NCI-H510A treated with DMSO at 0.1 percent for 48 hours (cell line): ENCODE measurements at places on chromosomes 7 and 10.
A peak's percentile ranks its signal among the peaks of the same experiment; 100 is the strongest.

- DNase-seq = no peak
These were observed 58.1 kb downstream of the DMBT1 start for GRCh38 chr10:122618461-122619165.

GRCh38 chr7:98133621-98134303 lies 27.1 kb downstream of the LMTK2 start:
- no peak for DNase-seq

DNA sequence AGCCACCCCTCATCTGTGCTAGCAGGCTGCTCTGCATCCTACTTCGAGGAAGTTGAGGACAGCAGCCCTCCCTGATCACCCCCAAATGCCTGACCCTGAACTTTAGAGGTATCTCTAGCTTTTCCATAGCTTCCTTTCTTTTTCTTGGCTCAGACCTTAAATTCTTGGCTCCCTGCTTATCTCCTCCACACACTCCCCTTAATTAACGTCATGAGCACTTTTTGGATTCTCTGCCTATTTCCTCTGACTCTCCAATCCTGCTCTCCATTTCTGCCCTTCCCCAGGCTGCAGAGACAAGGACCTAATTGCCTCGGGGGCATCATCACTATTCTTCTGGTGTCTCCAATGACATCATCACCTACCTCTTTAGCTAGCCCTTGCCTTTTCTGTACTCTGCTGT lies 40.8 kb upstream of the SEC61G start:
- DNase-seq = no peak

DNA sequence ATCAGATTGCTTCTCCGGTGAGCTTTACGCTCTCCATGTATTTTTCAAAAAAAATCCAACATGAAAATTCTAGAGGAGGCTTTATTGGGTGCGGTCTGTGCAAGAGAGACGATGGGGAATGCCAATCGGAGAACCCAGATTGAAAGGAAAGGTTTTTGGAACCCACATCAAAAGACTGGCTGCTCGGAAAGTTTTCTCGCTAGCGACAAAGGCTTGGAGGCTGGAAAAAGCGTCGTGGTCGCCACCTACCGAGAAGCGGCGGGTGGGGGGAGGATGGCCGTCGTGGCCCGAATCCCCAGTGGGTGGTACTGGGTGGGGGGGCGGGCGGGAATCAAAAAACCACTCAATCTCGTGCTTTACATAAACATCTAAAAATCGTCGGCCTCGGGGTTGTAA lies 1.1 kb upstream of the GTF2I start:
- peak; percentile 46 for DNase-seq

DNA sequence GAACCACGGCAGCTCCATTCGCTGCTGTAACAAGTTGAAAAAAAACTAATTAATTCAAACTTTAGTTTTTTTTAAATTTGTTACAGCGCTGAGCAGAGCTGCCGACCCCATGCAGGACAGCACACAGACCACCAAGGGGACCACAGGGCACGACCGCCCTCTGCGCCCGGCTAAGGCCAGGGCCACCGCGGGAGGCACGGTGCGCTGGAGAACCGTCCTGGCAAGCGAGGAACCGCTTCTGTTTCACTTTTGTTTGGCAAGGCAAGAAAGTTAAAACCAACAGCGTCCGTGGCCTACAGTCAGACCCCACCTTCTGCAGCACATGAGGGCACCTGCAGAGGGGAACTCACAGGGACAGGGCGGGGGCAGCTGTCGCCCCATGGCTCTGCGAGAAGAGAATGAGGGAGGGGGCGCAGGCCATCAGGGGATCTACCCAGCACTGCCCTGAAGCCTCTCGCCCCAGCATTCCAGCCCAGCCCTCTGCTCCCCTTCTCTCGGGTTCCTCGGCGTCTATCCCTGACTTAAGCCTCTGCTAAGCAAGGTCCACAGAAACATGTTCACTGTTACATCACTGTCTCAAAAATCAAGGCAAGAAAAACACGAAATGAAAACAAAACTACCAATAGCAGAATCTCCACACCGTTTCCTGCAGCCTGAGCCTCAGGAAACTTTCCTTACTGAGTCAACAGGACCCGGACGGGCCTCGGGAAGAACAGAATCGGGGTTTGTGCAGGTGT lies 204.4 kb downstream of the DIP2C start:
- DNase-seq = no peak

GRCh38 chr7:904847-905246 lies 28.5 kb downstream of the GET4 start:
- no peak for DNase-seq

DNA sequence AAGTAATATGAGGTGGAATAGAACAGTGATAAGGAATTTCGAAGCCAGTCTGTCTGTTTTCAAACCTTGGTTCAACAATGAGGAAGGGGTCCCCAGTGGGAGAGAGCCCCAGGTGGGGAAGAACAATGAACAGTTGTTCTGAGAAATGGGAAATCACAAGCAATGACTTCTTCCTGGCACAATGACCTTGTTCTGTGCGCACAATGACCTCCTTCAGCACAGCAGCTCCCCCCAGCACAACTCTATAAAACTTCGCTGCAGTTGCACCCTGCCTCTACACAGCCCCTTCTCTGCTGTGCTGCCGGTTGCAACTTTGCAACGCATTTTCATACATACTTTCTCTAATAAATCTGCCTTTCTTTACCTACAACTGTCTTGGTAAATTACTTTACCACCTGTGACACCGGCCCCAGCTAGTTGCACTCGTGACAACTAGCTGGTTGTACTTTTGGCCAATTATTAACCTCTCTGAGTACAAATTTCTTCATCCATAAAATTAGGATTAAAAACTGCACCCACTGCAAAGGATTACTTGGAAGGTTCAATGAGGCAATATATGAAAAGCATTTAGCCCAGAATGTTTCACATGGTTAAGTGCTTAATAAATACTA lies 40.5 kb downstream of the ASB4 start:
- no peak for DNase-seq

DNA sequence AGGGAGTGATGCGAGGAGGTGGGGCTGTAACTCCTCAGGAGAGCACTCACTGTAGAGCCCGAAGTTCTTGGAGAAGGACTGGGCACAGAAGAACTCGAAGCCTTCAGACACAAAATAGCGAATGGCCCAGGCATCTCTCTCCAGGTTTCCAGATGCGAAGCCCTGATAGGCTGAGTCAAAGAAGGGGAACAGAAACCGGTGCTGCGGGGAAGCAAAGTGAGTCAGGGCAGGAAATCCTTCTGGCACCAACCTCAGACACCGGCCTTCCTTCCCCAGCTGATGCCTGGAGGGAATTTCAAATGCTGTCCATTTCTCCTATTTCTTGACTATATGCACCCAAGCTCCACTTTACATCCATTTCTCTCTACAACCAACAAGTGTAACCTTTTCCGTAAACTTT lies 26.8 kb downstream of the GOT1 start:
- DNase-seq = no peak

- no peak for DNase-seq
These were observed 27.1 kb downstream of the CREM start for GRCh38 chr10:35153716-35154115.

GRCh38 chr10:132607491-132607890 lies 69.9 kb downstream of the INPP5A start:
- no peak for DNase-seq

- DNase-seq = no peak
These were observed 1.3 kb downstream of the TFR2 start for GRCh38 chr7:100639995-100640516.

- no peak for DNase-seq
These were observed 378.0 kb upstream of the SEMA3D start for GRCh38 chr7:85564861-85565260.

DNA sequence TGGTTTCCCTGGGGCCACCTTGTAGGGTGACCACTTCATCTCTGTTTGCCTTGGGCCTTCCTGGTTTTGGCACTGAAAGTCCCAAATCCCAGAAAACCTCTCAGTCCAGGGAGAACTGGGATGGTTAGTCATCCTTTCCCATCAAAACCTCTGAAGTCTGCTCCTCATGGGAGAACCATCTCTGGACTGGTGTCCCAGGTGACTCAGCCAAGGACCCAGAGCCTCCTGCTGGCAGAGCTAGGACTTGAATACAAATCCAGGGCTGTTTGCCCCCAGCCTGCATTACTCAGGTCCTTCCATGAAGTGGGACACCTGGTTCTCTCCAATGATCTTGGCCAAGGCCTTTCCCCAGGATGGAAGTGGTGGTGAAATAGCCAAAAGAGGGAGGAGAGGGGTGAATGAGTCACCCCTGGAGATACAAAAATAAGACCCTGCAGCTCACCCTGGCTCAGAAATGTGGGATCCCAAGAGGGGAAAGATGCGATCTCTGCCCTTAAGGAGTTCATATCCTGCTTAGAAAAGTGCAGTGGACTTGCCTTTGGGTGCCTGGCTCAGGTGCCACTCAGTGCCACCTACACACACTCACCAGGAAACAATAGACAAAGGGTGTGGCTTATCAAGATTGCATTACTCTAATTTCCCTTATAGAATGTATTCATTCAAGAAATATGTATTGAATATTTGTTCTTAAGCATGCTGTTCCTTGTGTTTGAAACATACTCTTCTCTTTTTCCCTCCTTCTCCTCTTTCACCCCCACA lies 22.0 kb downstream of the ADRA2A start:
- no peak for DNase-seq

GRCh38 chr7:19648791-19649190 lies 60.0 kb downstream of the POLR1F start:
- DNase-seq = no peak

GRCh38 chr10:16663444-16663843 lies 141.8 kb upstream of the C1QL3 start:
- DNase-seq = no peak

GRCh38 chr7:138661069-138661635 lies 40.0 kb downstream of the SVOPL start:
- no peak for DNase-seq

- no peak for DNase-seq
These were observed 8.5 kb downstream of the SFTPD start for GRCh38 chr10:79940431-79940830.

- DNase-seq = no peak
These were observed 176.0 kb upstream of the SVIL start for GRCh38 chr10:29810816-29811215.

DNA sequence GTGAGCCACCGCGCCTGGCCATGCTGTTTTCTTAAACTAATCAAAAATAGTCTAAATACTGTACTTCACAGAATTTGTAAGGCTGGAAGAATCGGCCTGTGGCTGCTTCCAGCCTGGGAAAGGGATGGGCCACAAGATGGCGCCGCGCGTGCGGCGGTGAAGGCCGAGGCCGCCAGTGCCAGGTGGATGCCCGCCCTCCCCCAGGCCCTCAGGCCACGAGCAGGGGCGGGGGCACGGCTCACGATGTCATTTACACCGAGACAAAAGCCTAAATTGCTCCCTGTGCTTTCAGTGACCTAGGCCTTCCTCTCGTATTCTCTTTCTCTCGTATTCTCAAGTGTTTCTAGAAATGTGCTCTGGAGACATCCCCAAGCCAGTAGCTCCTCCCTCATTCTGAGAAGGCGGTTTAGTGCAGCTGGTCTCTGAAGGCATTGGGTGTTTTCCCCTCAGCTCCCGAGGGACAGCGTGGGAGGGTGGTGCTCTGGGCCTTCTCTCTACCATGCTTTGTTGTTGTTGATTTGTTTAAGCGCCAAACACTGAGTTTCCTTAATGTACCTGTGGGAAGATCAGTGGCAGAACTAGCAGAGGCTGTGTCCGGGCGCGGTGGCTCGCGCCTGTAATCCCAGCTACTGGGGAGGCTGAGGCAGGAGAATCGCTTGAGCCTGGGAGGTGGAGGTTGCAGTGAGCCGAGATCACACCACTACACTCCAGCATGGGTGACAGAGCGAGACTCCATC lies 68.4 kb downstream of the CDC123 start:
- DNase-seq = peak; percentile 86

- DNase-seq = no peak
These were observed 70.0 kb upstream of the NAMPT start for GRCh38 chr7:106354822-106355221.

GRCh38 chr7:90717296-90718060 lies 121.4 kb downstream of the CDK14 start:
- no peak for DNase-seq

DNA sequence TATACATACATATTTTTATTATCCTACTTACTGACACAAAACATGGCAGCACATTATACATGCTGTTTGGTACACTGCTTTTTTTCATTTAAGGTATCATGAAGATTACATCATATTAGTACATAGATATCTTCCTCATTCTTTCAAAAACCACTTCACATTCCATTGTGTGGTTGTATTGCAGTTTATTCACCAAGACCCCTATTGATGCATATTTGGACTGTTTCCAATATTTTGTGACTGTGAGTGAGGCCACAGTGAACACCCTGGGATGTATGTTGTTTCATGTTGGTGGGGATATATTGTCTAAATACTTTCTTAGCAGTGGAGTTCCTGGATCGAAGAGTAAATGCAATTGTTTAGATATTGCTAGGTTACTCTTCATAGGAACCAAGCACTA lies 39.0 kb downstream of the TFAM start:
- DNase-seq = no peak

GRCh38 chr7:26556061-26556881 lies 264.6 kb downstream of the SNX10 start:
- peak; percentile 75 for DNase-seq

DNA sequence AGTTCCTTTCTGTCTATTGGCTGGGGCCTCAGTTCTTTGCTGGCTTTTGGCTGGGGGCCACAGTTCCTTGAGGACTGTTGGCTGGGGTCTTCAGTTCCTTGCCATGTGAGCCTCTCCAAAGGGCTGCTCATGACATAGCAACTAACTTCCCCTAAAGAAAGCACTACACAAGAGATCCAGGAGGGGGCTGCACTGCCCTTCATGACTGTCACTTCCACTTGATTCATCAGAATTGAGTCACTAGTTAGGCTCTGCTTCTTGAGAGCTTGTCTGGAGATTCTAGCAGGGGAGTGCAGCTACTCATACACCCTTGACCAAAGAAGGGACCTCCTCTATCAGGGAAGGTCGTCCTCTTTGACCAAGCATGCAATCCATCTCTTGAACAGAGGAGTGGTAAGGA lies 38.0 kb upstream of the MKX start:
- DNase-seq = no peak

DNA sequence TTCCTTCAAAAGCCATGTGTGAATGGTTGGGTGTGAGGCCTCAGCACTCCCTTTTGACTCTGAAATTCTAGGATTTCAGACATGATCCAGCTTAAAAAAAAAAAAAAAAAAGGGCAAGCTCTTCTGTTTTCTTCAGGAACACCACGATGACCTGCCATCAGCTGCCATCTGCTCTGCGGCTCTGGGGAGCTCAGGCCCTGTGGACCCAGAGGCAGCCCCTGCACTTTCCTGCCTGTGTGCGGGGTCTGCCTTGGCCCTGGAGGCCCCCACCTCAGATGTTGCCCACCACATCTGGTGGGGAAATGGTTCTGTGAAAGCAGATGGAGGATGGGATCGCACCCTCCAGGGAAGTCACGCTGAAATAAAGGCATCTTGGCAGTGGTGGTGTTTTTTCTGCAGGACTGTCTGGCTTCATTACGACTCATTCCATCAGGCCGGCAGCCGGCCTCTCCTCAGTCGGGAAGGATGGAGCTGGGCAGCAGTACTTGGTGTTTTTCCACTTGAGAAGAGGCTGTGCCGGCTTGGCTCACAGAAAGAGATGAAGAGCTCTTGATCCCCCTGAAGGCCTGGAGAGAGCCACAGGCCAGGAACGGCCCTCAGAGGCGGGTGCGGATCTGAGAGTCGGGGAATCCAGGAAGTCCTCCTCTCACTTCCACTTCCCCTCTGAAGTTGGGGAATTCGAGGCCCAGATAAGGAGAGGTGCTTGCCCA lies 66.1 kb upstream of the AQP1 start:
- peak; percentile 45 for DNase-seq

- DNase-seq = no peak
These were observed 1.4 kb downstream of the RBP3 start for GRCh38 chr10:47349516-47349915.
